Inflammatory macrophage treated with lipopolysaccharide for 1 hour (primary cell): ENCODE measurements at places on chromosomes 4 and X.

- DNase-seq, result no peak
These were observed 124.5 kb downstream of the MBNL3 start for GRCh38 chrX:132364313-132364712.

GRCh38 chr4:120228086-120228485 lies 161.4 kb upstream of the MAD2L1 start:
- DNase-seq, result no peak

DNA sequence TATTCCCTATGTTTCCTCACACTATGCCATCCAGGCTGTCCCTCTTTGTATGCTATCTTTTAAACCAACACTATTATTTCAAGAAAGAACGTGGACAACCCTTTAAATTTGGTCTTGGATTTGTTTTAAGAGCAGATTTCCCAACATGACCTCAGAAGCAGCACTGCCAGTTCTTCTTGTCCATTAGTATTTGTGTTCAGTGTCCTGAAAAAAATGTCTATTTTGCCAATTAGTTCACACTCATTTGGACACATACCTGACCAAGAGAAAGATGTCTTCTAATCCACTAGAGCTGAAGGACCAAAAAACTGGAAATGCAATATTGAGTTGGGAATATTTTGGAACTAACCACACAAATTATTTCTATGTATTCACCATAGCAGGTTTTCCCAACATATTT lies 223.2 kb upstream of the CNKSR2 start:
- no peak for DNase-seq

GRCh38 chr4:85591406-85592098 lies 116.6 kb downstream of the ARHGAP24 start:
- peak; percentile 57 for DNase-seq

GRCh38 chrX:19875050-19875431 lies 12.4 kb downstream of the SH3KBP1 start:
- DNase-seq, result no peak

- DNase-seq, result no peak
These were observed 54.1 kb downstream of the PHF8 start for GRCh38 chrX:53990171-53990570.

DNA sequence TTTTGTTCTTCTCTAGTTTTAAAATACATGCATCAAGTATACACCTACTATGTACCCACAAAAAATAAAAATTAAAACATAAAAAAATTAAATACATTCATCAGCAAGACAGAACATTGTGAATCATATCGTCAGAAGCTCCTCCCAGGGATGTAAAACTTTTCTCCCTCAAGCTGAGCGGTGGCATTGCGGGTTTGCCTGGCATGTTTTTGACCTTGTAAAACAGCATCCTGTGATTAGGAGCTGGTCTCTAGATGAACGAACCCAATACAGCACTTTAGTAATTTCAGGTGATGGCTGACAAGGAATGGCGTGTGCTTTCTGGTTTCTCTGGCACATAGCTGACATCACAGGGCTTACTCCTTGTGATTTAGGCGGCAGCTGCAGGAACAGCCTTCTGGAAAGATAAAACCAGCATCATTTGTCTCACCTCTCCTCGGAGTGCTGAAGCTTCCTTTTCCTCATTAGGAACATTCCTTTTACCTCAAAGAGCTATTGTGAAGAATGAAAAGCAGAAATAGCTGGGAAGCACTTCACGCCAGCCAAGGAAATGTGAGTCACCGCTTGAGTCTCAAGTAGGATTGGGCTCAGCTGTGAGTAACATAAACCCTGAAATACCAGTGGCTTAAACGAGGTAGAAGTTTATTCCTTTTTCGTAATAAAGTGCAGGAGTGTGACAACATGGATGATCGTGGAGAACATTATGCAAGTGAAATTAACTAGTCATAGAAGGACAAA lies 44.3 kb downstream of the NYX start:
- DNase-seq, result peak; percentile 76

DNA sequence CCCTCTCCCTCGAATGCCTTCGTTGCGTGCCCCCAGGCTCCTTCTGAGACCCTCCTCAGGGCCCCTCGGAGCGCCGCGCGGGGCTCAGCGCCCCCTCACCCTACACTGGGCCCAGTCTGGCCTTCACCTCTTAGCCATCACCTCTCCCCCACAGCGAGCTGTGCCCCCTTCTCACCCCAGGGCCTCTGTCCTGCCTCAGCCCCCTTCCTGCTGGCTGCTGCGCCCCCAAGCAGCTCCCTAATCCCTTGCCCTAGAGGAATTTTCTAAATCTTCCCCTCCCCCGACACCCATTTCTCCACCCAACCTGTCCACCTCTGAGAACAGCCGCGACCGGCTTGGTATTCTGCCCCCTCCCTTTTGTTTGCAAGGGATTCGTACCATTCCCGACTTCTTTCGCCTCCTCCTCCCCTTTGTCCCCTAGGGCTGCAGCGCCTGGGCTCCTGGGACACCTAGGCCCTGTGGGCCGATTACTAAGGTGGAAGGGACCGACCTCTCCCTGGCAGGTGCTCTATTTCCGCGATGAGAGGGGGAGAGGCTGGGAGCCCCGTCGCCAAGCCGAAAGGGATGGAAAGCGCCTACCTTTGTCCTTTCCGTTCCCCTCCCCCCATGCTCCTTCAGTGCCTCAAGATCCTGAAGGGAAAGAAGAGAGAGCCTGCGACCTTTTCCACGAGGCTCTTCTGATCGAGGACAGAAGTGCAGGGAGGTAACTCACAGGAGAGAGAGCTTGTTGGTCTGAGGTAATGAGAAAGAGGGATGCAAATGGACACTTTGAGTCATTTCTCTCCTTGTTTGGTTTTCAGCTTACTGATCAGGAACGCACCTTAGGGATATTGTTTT lies 10.9 kb downstream of the DLG3 start:
- DNase-seq, result no peak

GRCh38 chrX:153866302-153867019 lies 19.5 kb downstream of the L1CAM start:
- DNase-seq, result no peak

DNA sequence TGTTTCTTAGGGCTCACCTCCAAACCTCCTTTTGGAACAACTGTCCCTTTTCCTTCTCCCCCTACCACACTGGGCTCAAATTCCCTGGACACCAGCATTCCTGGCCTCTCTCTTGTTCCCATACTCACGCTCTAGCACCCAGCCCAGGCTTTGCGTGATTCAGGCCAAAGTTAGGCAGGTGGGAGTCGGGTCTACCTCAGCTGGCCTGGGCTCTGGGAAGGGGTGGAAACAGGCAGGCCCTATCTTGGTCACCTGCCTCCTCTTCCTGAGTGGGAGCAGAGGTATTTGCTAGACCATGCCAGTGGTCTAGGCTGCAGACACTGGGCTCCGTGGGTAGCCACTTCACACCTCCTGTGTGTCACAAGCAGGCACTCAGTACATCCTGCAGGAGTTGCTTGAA lies 211.1 kb upstream of the MAMLD1 start:
- no peak for DNase-seq

- DNase-seq, result no peak
These were observed 37.1 kb upstream of the PDE5A start for GRCh38 chr4:119665752-119666151.

GRCh38 chrX:136028383-136028984 lies 43.2 kb downstream of the SLC9A6 start:
- DNase-seq, result peak; percentile 9

DNA sequence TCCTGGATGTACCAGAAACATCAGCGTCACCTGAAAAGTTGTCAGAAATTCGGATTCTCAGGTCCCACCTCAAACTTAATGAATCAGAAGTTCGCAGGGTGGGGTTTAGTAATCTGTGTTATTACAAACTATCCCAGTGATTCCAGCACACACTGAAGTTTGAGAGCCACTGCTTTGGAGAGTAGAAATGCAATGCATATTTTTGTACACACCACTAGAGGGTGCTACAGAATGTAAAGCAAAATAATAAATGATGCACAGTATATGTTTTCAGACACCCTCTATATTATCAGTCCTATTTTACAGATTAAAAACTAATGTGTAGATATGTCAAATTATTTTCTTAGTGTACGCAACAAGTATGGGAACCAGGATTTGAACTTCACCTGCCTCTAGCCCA lies 2.4 kb upstream of the MORF4L2 start:
- peak; percentile 35 for DNase-seq

GRCh38 chrX:16603822-16604221 lies 46.1 kb upstream of the S100G start:
- no peak for DNase-seq

GRCh38 chrX:102138064-102138463 lies 4.2 kb downstream of the TCEAL6 start:
- no peak for DNase-seq

GRCh38 chr4:6331018-6331417 lies 61.4 kb downstream of the WFS1 start:
- DNase-seq, result peak; percentile 8

DNA sequence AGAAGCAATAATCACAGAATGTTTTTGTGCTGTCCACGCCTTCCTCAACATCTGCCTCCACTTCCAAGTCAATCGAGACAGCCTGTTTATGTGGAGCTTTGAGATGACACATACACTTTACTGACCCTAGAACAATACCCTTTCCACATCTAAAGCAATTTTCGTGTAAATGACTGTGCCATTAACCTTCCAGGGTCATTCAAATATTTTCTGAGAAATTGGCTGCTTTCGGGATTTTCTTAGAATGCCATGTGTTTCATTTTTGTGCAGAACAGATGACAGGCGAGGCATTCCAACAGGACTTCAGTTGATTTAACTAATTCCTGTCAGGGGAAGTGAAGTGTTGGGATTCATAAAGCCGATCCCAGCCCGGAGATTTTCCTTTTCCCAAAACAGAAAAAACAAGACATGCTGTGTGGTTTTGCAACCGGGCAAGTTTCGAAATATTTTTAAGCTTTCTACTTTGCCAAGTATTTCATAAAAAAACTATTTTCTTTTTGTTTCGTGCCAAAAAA lies 73.9 kb downstream of the SORBS2 start:
- DNase-seq, result no peak

- peak; percentile 66 for DNase-seq
These were observed 32.4 kb downstream of the CASP3 start for GRCh38 chr4:184616633-184617551.

DNA sequence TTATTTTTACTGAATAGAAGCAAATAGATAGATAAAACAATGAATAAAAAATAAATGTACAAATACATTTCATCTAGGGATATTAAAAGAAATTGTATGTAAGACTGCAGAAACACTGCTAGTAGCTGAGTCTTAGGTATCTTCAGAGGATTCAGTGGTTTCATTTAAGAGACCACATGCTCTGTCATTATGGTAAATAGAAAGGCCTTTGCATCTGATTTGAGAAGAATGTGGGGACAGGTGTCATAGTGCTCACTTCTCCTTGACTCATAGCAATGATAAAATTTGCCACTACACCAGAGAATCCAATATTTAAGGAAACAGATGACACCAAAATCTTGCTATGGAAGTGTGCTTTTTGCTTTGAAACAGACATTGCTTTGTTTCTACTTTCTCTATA lies 59.8 kb upstream of the PPP1R2C start:
- no peak for DNase-seq

- DNase-seq, result peak; percentile 25
These were observed 50.9 kb downstream of the ABCG2 start for GRCh38 chr4:88107406-88108107.

- peak; percentile 61 for DNase-seq
These were observed 203.4 kb downstream of the ANAPC10 start for GRCh38 chr4:144894573-144894972.

DNA sequence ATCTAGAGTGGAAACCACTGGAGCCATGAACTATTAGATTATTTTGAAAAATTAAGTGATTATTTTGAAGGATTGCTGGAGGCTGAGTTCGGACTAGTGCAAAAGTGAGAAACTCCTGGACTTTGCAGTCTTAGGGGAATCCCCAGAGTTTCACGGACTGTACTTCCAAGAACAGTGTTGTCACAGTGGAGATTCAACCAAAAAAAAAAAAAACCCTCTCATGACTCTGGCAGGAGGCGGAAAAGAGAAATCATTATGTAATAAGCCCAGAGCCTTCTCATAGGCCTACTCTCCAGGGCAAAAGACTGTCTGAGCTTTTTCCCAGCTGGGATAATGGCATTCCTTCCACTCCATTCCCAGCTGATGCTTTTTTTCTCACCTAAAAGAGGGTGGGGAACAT lies 16.8 kb upstream of the C4orf51 start:
- peak; percentile 75 for DNase-seq

GRCh38 chr4:31548021-31548420 lies 827.9 kb downstream of the PCDH7 start:
- DNase-seq, result no peak

DNA sequence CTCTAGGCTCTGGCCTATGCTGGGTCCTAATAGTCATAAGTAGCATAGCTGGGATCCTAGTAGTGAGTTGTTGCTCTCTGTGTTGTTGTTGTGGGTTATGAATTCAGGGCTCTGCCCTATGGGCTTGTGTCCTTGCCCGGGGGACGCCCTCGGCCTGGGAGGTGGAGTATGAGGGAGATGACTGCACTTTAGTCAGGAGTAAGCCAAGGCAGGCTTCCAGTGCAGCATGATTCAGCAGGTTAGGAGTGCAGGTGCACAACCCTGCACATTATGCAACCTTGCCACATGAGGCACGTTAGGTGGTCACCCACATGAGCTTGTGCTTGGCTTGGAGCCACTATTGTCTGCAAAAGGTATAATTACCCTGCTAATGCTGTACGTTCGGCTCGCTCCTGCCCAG lies 58.4 kb upstream of the CCDC149 start:
- no peak for DNase-seq

- peak; percentile 66 for DNase-seq
These were observed 1.6 kb downstream of the CASK start for GRCh38 chrX:41921492-41922430.

DNA sequence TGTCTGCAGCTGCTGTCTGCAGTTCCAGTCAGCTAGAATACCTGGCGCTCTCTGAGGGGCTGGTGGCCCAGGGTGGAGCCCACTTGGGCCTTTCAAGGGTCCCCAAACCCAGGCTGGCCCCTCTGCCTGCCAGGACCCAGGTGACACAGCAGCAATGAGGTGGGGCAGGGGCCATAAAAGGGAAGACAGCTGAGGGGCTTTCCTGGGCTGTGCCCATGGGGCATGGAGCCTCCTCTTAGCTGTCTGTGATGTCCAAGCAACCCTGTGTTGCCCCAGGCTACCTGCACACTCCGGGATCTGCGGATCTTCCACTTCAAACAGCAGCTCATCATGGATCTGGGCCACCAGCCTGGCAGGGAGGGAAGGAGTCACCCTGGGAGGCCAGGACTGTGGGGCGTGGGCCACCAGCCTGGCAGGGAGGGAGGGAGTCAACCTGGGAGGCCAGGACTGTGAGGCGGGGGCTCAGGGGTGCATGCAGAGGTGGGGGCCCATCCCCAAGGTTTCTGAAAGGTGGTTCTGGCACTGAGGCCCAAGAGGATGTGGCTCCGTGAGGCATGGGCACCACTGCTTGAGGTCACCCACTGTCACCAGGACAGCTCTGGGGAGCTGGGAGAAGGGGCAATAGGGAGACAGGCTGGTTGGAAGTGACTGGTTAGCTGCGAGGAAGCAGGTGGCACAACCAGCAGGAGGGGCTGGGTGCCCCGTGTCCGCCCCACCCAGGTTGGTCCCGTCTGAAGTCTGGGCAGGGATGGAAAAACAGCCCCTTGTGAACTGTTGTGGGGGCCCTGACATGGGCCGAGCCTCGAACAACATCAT lies 16.3 kb downstream of the NAT8L start:
- no peak for DNase-seq

- peak; percentile 21 for DNase-seq
These were observed 10.4 kb downstream of the MAD2L1 start for GRCh38 chr4:120056246-120056645.

- no peak for DNase-seq
These were observed 75.6 kb downstream of the CCNG2 start for GRCh38 chr4:77232653-77233052.

GRCh38 chr4:100450449-100450848 lies 67.4 kb downstream of the EMCN start:
- no peak for DNase-seq
